ENCODE measurements at places on chromosomes 7 and 10.

DNA sequence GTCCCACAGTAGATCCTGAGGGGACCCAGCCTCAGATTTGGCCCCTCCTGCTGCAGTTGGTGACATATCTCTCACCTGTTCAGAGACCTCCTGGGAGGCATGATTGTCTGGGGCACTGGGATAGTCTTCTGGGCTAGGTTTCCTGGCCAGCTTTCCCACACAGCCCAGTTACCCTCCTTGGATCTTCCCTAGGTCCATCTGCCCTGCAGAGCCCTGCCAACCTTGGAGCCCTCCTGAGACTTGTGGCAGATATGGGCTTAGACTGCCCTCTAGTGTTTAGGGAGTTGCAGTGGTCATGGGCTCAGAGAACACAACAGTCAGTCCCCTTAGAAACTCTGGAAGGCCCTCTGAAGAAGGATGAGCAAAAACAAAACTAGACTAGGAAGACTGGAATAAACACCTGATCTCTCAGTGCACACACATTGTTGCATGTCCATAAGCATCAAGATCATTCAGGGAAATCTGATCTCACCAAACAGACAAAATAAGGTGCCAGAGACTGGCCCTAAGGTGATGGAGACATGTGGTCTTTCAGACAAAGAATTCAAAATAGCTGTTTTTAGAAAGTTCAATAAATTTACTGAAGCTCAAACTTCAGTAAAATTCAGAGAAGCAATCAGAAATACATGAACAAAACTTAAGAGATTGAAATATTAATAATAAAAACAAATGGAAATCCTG lies 324.6 kb downstream of the ATRNL1 start:
- no peak for DNase-seq

- DNase-seq = no peak
Measured at GRCh38 chr7:106568680-106569499, 92.1 kb downstream of the CCDC71L start.

GRCh38 chr7:31735991-31736982 lies 49.3 kb downstream of the PPP1R17 start:
- peak; percentile 3 for DNase-seq

DNA sequence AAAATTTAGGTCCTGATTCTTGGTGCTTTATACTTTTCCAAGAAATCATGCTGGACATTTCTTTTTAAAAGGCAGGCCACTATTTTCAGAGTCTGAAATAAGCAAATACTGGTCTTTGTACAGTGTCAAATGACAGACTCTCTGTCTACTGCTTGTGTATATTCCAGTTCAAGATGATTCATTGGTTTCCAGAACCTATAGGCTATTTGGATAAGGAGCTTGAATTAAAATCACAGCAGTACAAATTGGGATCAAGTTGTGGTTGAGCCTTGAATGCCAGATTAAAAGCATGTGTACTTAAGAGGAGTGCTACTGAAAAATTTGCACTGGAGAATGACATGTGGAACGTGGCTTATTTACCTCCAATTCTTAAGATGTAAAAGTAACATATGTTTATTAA lies 10.7 kb downstream of the KMT2E start:
- DNase-seq = no peak

- no peak for DNase-seq
Measured at GRCh38 chr7:121371883-121372282, 24.2 kb downstream of the FAM3C start.

GRCh38 chr10:6520138-6520537 lies 59.9 kb downstream of the PRKCQ start:
- no peak for DNase-seq

- no peak for DNase-seq
Measured at GRCh38 chr10:45553613-45554012, 119.0 kb downstream of the ZFAND4 start.

DNA sequence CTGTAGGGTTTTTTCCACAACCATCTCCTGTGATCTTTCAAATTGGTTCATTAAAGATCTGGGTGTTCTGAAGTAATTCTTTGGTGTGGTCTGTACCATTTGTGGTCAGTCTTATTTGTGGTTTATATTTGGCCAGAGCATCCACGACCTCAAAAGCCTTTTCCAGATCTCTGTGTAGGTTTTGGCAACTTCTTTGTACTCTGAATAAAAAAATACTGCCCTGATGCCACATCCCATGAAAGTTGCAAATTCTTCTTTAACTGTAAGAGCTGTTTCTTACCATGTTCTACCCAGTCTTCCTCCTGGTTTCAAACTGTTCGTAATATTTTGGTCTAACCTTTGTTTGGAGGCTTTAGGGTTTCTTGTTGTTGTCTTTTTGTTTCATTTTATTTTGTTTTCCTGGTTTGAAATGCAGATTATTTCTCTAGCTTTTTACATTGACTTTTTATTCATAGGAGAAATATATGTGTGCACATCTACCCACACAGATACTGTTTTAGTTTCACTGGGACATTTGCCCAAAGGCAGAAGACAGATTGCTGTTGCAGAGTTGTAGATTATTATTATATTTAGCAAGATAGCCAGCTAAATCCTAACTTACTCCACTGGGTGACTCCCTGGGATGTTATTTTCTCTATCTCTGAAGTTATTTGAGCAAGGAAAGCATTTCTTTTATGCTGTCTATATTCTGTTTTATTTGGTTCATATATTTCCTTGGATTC lies 123.2 kb upstream of the SAMD8 start:
- no peak for DNase-seq

DNA sequence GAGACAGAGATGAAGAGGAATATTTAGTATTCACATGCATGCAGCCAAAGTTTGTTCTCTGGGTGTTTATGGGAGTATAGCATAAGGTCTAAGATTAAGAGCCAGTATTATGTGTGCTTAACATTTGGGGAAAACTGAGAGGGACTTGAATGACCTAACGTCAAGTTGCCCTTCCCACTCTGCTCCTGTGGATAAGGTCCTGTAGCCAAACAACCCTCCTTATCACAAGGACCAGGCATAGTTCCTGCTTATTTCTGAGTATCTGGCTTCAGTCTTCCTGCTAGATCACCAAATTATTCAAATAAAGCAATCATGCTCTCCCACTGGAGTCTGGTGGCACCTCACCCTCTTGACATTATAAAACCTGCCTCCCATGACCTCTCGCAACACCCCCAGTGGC lies 137.9 kb upstream of the SEMA3E start:
- no peak for DNase-seq

DNA sequence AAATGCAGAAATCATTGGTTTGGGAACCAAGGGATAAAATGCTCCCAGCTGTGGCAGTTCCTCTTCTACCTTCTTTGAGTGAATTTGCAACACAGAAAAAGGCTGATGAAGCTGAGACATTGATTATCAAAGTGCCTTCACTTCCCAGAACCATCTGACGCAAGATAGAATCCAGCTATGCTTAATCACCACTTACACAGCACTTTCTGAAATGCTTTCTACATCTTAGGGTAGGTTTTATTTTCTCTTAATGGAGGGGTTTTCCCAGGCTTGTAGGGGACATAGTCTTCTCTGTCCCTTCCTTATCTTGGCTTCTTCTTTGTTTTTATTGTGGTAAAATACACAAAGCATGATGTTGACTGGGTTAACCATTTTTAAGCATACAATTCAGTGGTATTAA lies 332.6 kb upstream of the ZNF32 start:
- no peak for DNase-seq

- no peak for DNase-seq
Measured at GRCh38 chr10:88194961-88195367, 331.5 kb downstream of the PTEN start.
